ENCODE measurements at places on chromosomes 16 and 17.
A peak's percentile ranks its signal among the peaks of the same experiment; 100 is the strongest.

GRCh38 chr17:9332132-9332494, 243.5 kb downstream of the STX8 start:
- no peak for DNase-seq

DNA sequence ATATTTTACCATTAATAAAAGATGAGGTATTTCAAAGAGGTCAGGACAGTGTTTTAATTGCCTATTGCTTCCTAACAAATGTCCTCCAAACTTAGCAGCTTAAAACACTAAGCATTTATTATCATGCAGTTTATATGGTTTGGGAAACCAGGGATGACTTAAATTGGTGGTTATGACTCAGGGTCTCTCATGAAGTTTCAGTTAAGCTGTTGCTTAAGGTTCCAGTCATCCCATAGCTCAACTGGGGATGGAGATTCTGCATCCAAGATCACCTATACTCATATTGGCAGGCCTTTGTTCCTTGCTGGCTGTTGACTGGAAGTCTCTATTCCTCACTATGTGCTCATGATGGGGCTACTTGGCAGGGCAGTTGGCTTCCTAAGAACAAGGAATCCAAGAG, 1329.9 kb upstream of the GOT2 start:
- DNase-seq = no peak

- DNase-seq = no peak
Observed at GRCh38 chr16:21038197-21038596, 112.4 kb downstream of the DNAH3 start.

- DNase-seq = no peak
Observed at GRCh38 chr17:35046740-35047283, 16.7 kb downstream of the RFFL start.

GRCh38 chr16:76345163-76345661, 68.0 kb downstream of the CNTNAP4 start:
- no peak for DNase-seq

GRCh38 chr17:21042458-21043295, at the start of gene USP22:
TSS of gene USP22 (minus strand) at chr17:21043011. CDS start at chr17:21042835, 176 bp downstream.
- peak; percentile 95 for DNase-seq

DNA sequence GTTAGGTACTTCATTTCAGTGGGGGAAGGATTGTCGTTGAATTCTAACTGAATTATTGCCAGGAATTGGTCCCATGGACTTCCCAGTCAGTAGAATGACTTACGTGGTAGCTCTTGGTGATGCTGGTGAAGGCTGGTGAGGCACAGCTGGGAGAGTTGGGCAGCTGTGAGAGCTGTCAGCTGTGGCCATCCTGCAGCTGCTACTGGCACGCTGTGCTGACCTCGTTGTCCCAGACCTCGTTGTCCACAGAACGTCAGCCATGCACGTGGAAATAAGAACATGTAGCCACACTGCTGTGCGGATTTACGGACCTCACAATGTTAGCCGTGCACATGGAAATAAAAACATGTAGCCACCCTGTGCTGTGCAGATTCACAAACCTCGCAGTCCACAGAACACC, 102.3 kb downstream of the NPIPB11 start:
- DNase-seq = no peak

- DNase-seq = no peak
Observed at GRCh38 chr17:48150597-48151001, 43.0 kb downstream of the SNX11 start.

- no peak for DNase-seq
Observed at GRCh38 chr17:37492167-37492566, 2.5 kb downstream of the DUSP14 start.

DNA sequence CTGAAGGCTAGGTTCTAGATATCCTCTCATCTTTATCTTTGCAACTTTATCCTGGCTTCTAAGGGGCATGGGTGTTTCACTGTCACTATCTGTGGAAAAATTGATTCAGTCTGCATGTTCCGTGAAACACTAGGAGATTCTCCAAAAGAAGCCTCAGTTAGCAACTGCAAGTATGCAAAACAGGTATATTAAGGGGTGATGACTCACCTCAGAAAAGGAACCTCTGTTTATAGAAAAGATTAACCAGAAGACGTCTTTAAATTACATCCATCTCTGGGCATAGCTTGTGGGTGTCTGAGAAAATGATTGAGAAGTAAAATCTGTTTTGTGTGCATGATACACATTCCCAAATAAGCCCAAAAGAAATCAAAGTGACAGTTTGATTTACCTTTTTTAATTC, 353.8 kb upstream of the HSBP1 start:
- DNase-seq = no peak

DNA sequence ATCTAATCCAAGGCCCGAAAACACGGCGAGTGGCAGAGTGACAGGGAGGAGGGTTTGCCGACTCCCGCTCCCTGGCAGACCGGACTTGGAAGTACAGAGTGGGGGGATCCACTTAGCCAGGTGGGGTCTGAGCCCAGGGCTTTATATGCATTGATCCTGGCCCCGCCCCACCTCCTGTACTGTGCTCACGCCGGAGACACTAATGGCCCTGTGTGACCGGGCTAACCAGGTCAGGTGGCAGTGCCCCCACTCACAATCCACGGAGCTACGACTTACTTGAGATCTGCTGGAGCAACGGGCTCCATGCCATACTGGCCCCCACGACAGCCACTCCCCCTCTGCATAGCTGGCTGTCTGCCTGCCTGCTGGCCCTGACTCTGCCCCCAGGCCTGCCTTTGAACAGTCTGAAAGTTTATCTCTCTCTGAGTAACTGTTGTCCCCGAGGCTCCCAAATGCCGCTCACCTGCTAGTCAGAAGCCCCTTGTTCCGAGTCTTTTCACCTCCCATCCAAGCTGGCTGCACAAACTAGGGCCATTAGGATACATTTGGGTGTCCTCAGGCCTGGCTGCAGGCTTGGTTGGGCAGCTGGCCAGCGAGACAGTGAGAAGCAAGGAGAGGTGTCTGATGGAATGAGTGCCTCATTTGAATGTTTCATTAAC, 28.0 kb downstream of the CACNA1G start:
- DNase-seq = no peak

GRCh38 chr16:27952811-27953210, 110.7 kb downstream of the GSG1L start:
- DNase-seq = no peak

DNA sequence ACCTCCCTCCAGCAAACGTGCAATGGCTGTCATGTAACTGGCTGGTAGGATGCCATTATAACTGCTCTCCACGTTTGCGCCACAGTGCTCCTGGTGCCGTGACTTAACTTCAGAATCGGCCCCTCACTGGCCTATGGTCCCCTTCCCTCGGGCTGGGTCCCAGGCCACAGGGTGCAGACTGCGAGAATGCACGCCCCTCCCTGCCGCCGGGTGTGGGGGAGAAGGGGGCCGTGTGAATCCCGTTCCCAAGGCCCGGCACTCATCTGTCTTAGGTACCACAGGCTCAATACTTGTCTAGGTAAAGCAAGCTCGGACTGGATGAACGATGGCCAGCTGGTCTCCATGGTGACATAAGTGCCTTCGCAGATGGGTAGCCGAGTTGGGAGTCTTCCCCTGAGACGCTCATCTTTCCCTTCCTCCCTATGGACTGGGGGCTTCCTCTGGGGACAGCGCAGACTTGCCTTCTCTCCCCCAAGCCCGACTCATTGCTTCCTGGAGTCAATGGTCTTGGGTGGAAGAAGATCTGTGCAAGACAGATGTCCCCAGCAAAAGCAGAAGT, 37.8 kb downstream of the TIMM22 start:
- DNase-seq = no peak

DNA sequence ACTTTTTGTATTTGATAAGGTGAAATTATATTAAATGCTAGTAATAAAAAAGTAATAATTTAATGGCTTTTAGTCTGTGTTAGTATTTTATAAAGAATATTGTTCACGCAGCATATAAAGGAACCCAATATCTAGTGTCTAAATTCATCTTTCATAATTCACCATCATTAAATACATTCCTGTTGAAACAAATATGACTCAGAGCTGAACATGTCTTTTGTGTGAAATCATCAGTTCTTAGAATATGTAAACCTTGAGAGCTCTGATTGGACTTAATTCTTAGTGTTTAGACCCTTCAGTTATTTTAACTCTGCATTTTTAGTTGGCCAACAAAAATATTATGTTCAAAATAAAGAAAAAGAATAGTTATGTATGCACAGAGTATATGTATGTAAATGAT, 71.8 kb downstream of the ABHD15 start:
- no peak for DNase-seq

DNA sequence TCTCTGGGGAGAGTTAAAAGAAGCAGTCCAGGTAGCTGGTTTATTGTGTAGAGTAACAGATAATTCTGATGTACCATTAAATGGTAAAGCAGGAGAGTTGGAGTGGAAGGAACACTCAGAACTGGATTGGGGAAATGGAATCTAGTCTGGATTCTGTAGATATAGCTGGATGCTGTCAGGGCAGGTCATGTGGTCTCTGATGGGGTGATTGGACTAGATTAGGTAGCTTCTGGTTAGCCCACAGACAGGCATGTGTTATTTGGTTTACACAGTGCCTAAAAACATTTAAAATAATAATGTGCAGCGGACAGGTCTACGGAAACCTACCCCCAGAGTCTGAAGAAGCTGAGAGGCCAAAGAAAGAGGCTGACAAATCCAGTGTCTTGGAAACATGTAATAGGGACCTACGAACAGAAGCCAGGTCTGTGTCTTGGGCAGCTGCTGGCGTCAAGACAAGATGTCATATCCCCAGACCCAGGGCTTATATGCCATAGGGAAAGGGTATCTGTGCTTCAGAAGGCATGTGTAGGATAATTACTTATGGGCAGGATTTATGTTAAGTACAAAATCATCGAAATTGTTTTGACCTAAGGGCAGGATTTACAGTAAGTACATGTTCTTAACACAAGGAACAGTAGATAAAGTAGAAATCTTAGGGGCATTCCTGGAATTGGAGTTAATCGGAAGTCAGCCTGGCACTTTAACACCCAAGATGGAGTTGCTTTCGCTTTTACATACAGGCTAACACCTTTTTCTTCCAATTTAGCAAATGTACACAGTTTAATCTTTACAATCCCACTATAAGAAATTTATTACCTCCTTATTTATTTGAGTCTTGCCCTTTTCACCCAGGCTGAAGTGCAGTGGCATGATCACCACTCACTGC, 12.4 kb downstream of the LUC7L3 start:
- no peak for DNase-seq

GRCh38 chr17:46782250-46782953, 36.1 kb downstream of the WNT3 start:
- peak; percentile 4 for DNase-seq

DNA sequence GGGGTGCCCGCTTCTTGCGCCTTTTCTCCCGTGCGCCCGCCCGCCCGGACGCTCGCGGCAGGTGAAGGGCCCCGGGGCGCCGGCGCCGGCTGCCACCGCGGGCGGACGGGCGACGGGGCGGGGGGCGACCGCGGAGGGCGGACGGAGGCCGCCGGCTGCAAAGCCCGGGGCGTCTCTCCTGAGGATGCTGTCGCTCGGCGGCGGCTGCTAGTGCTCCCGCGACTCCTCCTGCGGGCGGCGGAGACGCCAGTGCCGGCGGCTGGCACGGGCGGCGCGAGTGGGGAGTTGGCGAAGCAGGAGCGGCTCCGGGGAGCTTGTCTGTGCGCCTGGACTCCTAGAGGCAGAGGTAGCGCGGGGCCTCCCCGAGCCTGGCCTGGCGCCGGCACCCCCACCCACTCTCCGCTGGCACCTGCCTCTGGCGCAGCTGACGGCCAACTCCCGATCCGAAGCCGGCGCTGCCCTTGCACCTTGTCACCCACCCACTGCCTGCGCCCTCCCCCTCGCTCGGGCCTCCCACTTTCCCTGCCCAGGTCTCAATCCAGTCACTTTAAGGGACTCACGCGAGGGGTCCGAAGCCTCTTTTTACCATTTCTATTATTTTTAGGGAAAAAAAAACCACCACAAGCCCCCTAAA, at the start of gene FAM20A:
FAM20A (minus strand) TSS at position 437 of the 634 bp plus-strand sequence. CDS start 701 bp downstream, outside the sequence.
- DNase-seq = peak; percentile 17

DNA sequence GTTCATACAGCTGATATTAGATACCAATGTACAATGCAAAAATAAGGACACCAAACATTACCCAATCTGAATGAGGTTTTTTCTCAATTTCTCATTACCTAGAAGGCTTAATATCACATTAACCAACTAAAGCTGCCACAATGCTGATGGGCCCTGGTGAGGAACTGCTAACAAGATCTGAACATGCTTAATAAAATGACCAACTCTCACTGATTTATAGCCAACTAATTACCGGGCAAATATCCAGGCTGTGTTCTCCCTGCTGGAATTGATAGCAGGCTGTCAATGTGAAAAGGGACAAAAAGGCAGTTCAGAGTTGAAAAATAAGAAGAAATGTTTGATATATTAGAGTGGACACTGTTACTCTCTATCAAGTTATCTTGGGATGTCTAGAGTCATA, 124.6 kb downstream of the TOX3 start:
- DNase-seq = no peak

DNA sequence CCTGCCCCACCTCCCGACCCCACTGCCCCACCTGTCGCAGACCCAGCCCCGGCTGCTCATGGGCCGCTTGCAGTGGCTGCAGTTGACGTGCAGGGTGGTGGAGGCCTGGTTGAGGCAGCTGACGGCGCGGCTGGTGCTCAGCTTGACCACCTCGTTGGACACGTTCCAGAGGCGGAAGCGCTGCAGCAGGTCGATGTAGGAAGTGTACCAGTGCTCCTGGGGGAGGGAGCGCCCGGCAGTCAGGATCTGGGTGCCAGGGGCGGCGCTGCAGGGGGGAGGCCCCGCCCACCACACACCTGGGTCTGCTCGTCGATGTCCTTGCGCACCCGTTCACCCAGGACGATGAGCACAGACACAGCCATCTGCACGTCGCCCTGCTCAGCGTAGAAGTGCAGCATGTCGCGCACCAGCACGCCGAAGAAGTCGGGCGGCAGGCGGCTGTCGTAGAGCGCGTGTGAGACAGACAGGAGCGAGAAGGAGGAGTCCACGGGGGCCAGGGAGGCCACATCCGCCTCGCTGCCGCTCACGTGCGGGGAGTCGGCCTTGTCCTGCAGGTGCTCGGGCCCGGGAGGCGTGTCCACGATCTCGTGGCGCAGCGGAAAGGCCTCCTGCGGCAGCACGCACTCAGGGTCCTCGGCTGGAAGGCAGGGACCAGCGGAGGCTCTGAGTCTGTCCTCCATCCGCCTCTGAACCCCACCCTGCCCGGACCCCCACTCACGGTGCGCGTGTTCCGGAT, 995 bp upstream of the JMJD8 start:
- DNase-seq = no peak

GRCh38 chr16:49835161-49835777, 20.6 kb downstream of the ZNF423 start:
- no peak for DNase-seq

DNA sequence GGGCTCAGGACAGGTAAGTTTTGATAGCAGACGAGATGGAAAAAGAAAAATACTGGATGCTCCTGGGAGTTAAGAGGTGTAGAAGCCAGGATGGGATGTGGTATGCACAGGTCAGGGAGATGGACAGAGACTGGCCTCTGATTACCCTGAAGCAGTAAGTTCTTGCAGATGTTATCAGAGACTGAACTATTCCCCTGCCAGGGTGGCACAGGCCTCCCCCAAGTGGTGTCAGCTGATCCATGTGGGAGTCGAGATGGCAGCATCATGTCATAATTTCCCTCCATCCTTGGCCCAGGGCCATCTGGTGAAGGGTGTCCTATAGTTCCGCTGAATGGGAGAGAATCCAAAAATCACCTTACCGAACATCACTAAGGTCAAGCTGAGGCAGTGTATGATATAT, 14.1 kb upstream of the NKD1 start:
- DNase-seq = no peak

- DNase-seq = no peak
Observed at GRCh38 chr17:35907691-35908090, 22.9 kb downstream of the RDM1 start.

GRCh38 chr16:1610899-1611632, 806 bp downstream of the IFT140 start:
- no peak for DNase-seq

- DNase-seq = no peak
Observed at GRCh38 chr17:56751145-56751738, 82.5 kb downstream of the C17orf67 start.

Measured in NCI-H1930 (cell line).